ENCODE measurements at places on chromosomes 3 and 15.

DNA sequence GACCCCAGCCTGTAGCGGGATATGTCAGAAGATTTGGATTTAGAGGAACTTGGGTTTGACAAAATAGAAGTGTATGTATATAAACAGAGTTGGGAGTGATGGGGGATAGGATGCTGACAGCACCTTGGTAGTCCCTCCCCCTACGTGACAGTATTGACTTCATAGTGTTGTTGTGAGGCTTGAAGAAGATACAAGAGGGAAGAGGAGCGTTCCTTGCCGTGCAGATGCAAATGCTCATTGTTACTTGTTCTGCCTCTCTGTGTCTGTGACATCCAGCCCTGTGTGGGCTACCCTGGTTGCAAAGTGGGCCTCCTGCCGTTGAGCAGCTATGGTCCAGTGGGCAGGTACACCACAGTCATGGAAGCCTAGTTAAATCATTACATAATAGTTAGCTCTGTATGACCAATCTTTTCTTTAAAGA, 45.0 kb downstream of the SMAD3 start:
- DNase-seq: no peak

GRCh38 chr3:66618066-66618465, 117.2 kb upstream of the LRIG1 start:
- DNase-seq: no peak

- DNase-seq: no peak
These were observed 134.8 kb upstream of the ABI3BP start for GRCh38 chr3:101128001-101128400.

GRCh38 chr15:45262906-45263461, 10.9 kb downstream of the SLC28A2 start:
- no peak for DNase-seq

DNA sequence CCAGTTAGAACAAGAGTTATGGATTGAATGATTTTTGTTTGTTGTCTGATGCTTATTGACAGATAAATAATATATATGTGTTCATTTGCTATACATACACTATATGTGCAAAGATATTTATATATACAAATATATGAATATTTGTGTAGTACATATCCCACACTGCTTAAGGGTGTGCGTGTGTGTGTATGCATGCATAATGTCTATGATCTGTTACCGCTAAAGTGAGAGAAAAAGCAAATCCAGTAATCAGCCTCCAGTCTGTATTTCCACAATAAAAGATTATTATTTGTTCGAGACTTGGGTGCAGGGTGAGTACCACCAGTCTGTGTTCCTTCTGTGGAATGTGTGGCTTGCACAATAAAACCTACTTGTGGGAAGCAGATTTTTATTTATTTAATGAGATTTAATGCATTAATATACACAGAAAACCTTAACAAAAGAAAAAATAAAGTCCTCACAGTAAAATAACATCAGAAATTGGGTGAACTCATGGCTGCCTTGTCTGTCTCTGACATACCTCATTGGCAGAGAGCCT, 366.0 kb upstream of the TBL1XR1 start:
- no peak for DNase-seq

DNA sequence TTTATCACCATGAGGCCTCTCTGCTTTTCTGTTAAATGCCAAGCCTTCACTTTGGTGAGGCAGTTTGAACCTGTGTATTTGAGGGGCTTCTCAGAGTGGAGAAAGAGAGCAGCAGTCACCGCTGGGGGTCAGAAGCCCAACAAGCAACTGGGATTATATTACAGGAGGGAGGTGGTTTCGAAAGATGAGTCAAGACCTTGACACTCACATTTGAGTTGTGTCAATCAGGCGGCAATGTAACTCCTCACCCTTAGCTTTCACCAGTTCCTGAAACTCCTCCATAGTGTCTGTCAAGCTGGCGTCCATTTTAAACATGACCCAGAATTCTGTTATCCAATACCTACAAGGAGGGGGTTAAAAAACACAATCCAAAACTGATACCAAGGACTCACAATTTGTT, 46.5 kb downstream of the RASGRP1 start:
- DNase-seq: no peak

- no peak for DNase-seq
These were observed 306.4 kb downstream of the MAGI1 start for GRCh38 chr3:65732051-65732935.

DNA sequence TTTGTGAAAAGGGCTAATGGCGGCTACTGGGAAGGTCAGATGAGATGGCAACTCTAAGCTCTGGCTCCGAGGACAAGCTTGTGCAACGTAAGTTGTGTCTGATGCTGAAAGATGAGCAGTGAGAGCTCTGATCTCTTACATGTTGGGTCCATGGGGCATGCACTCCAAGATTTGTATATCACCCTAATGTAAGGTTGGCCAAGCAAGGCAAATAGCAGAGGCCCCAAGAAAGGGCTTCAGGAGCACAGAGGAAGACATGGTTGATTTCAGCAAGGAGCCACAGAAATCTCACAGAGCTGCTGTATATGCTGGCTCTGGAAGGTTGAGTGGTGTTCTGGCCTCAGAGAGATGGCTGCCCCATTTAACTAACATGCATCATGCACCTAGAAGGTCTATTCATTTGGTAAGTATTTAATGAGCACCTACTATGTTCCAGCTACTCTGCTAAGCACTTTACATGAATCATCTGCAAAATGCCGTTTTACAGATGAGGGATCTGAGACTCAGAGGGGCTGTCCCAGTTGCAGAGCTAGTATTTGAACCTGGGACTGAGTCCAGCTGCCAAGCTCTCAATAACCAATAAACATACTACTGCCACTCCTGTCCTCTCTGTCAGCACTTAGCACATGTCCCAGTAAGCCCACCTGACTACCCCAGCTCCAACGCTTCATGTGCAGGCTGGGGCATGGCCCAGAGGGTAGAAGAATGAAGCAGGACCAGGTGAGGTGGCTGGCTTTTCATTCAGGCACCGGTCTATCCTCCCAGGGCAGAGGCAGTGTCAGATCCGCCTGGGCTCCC, 27.8 kb upstream of the ATP2B2 start:
- peak; percentile 20 for DNase-seq

DNA sequence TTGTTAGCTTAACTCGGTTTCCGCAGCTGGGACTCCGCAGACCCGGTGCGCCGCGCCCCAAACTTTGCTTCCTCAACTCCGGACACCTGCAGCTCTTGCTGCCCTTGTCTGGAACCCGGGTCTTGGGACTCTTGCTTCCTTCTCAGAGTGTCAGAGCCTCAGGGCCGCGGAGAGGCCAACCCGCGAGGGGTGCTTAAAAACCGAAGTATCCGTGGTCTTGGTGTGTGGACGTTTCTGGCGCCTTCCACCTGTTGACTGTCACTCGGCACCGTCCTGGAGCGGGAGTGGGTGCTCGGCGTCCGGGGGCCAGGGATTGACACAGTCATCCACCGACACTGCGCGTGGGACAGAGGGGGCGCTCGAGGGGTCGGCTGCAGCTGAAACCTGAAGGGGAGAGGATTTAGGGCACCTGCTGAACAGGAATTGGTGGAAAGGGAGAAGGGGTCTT, 386 bp downstream of the SQOR start:
- peak; percentile 76 for DNase-seq

- DNase-seq: no peak
These were observed 38.5 kb upstream of the SPTSSB start for GRCh38 chr3:161409858-161410257.

- DNase-seq: no peak
These were observed 261.9 kb downstream of the TBL1XR1 start for GRCh38 chr3:176935194-176935888.

DNA sequence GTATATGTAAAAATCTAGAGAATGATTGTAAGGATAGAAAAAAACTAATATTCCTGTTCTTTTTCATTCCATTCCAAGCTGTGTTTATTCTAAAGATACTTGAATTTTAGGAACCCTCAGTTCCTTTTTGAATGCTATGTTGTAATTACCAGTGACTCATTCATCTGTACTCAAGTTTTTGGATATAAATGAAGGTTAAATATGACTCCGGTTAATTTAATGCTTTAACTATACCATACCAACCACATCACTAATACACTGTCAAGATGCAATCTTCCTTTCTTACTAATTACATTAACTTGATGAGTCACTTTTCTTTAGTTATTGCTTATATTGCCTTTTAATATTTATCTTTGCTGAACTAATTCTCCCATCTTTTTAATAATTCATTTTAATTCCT, 68.8 kb upstream of the ZNF148 start:
- DNase-seq: no peak

DNA sequence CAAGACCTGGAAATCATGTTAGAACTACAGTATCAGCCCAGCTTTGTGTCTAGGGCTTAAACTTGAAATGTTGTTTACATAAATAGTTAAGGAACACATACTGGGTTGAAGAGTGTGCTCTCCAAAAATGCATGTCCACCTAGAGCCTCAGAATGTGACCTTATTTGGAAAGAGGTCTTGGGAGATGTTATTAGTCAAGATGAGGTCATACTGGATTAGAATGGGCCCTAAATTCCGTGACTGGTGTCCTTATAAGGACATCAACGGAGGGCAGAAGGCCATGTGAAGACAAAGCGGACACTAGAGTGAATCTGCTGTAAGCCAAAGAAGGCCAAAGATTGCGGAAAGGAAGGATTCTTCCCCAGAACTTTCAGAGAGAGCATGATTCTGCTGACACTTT, 759.2 kb upstream of the CFAP20DC start:
- no peak for DNase-seq

- no peak for DNase-seq
These were observed 378.4 kb upstream of the AGTR1 start for GRCh38 chr3:148319161-148319915.

DNA sequence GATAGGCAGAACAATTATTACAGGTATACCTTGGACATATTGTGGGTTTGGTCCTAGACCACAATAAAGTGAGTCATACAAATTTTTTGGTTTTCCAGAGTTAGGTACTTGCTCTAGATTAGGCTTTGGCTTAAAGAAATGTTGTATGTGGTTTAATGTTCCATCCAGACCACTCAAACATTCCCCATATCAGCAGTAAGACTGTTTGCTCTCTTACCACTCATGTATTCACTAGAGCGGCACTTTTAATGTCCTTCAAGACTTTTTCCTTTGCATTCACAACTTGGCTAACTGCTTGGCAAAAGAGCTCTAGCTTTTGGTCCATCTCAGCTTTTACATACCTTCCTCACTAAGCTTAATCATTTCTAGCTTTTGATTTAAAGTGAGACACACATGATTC, 250.5 kb upstream of the SETMAR start:
- DNase-seq: no peak

- peak; percentile 77 for DNase-seq
These were observed 809 bp downstream of the RBP1 start for GRCh38 chr3:139538733-139539132.

- DNase-seq: no peak
These were observed 60.7 kb upstream of the CORO2B start for GRCh38 chr15:68518046-68518445.

DNA sequence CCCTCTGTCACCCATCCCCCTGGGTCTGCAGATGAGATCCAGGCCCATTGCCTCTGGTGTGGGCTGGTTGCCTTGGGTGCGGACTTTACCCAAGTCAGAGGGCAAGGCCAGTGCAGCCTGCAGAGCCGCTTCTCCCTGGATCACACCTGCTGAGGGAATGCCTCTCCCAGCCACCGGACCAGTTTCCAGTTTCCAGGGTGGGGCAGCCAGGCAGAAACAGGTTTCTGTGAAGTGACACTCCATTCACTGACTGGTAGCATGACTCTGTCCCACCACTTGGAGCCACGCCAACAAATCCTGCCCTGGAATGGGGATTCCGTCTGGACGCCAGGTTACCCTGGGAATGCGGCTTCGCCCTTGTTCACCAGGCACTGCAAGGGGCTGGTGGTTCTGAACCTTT, 30.0 kb downstream of the PAQR5 start:
- DNase-seq: no peak

GRCh38 chr3:111619833-111620232, 24.7 kb upstream of the ZBED2 start:
- no peak for DNase-seq

- DNase-seq: no peak
These were observed 195.1 kb downstream of the DTWD1 start for GRCh38 chr15:49815950-49816349.

DNA sequence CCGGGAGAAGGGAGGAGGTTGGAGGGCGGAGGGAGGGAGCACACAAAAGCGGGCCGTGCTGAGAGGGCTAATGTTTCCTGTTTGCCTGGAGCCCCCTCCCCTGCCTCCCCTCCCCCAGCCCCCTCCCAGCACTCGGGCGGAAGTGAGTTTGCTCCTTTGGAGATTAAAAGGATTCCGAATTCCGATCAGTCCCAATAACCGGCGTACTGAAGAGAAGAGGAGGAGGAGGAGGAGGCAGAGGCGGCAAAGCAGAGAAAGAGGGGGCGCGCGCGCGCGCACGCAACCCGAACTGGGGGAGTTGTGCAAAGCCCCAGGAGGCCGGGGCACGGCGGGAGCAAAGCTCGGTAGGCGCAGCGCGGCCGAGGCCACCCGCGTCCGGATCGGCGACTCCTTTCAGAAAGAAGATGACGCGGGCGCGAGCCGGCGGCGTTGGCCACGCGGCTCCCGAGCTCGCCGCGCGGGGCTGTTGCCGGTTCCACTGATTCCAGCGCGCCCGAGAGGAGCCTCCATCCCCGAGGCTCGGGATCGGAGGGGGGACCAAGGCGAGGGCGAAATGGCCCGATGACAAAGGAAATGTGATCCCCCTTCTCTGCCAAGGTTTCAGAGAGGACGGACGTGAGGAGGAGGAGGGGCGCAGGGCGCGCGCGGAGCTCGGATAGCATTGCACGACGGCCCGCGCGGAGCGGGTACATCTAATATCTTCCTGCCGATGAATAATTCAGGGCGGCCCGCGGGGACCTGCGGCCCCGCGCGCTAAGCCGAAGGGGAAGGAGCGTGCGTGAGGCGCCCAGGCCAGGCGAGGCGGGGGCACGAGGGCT, 1.1 kb upstream of the TRIM71 start:
- no peak for DNase-seq

DNA sequence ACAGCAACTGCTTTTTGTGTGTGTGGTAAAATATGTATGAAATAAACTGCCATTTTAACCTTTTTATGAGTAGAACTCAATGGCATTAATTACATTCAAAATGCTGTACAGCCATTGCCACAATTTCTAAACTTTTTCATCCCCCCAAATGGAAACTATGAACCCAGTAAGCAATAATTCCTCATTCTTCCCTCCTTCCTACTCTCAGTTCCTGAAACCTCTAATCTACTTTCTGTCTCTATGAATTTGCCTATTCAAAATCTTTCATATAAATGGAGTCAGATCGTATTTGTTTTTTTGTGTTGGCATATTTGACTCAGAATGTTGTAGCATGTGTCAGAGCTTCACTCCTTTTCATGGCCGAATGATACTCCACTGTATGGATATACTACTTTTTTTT, 5.3 kb upstream of the BLM start:
- no peak for DNase-seq

DNA sequence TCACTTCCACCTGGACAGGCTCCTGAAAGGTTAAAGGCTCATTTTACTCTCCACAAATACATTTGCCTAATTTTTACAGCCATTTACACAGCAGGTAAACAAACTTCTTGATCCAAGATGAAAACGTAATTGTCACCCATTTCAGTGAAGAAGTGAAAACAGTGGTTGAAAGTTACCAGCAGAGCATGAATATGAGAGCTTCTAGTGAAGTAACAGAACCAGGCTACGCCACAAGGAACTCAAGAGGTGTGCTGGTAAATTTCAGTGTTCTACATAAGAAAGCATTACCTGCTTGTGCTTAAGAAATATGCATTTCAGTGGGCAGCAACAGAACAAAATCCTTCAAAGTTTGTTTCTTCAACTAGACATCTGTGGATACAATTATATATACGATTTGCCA, 113.2 kb downstream of the MECOM start:
- DNase-seq: no peak
